ENCODE measurements at places on chromosomes 13 and 19.

DNA sequence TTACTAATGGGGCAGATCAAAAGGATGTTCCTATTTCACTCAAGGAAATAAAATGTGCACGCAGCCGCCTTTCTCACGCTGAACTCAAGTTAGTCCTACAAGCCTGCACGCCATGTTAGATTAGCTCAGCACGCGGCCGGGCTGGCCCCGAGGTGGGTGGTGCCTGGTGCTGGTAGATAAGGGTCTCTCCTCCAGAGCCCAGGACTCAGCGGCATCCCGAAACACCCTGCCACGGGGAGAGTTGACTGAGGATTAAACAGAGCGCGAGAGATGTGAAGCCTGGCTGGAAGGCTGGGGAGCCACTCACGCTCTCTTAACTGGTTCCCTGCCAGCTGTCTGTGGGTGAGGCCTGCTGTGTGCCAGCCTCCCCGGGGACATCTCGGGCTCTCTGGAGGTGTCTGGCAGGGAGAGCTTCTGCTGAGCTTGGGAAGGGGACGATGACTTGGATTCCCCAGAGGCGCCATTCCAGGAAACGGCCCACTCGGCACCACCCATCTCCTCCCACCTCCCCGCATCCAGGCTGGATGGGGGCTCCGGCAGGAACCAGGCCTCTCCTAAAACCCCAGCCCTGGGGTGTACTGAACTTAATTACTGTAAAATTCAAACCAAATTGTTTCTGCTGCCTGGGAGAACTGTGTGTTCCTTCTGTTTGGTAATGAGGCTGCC lies 122.2 kb downstream of the KDM4B start:
- DNase-seq: peak; percentile 66

DNA sequence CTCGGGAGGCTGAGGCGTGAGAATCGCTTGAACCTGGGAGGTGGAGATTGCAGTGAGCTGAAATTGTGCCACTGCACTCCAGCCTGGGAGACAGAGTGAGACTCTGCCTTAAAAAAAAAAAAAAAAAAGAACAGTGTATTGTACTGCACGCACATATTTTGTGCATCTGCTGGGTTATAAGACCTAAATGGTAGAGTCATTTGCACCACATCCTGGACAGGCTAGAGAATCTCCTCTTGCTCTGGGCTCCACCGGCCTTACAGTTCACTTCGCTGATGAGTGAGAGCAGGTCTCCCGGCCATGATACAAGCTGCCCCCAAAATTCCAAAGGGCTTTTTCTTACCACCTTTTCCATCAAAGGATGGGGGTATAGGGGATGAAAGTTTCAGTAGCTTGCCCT lies 7.2 kb upstream of the SAE1 start:
- DNase-seq: no peak

DNA sequence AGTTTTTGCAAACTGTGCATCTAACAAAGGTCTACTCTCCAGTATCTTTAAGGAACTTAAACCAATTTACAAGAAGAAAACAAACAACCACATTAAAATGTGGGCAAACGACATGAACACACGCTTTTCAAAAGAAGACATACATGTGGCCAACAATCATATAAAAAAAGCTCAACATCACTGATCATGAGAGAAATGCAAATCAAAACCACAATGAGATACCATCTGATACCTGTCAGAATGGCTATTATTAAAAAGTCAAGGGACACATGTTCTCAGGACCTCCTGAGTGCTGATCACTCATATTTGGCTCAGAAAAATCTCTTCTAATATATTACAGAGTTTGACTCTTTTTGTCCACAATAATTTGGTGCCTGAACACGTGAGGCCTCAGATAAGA lies 14.2 kb upstream of the LILRB1 start:
- no peak for DNase-seq

DNA sequence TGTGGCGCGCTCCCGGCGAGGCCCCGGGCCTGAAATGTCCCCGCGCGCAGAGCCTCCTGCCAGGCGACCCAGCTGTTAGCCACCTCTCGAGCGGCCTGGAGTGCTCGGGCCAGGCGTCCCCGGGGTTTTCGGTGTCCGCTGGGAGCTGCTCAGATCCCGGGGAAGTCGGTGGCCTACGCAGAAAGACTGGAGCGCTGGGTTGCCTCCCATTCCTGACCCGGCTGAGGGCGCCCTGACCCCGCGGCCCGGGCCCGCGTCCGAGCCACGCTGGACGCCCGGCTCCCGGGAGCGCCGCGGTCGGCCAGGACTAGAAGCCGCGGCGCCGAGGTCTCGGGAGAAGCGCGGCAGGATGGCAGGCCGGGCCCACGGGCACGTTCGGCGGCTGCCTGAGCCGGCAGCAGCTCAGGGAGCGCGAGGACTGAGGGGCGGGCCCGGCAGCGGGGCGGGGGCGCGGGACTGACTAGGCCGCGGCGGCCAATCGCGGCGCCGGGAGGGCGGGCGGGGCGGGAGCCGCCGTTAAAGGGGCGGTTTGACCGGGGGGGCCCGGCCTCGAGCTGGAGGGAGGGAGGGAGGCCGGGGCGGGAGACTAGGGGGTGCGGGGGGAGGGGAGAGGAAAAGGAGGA lies 1.3 kb upstream of the ZIC2 start:
- peak; percentile 68 for DNase-seq

DNA sequence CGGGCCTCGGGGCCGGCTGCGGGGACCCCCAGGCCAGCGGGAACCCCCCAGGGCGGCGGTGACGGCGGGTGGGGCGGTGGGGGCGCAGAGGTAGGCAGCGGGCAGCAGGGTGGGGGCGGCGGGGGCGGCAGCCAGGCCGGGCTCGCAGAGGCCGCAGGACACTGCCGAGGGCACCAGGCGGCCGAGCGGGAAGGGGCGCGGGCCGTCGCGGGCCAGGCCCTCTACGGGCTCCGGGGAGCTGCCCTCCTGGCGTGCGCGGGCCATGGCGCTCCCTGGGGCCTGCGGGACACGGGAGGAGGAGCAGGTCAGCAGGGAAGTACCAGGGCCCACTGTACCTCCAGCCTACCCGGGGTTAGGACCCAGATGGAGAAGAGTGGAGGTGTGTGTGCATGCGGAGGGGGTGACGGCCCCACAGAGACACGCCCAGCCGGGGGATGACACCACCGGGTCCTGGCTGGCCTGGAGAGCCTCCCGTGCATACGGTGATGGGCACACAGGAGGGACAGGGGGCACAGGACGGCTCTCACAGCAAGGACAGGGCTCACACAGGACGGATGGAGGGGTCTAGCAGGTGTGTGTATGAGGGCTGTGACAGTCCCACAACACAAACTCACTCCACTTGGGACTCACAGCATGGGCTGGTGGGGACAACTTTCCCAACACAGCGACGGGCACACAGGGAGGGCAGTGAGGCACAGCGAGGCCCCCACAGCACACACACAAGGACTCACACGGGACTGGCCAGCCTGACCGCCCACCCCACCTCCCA lies 2.6 kb downstream of the BBC3 start:
- DNase-seq: peak; percentile 54

DNA sequence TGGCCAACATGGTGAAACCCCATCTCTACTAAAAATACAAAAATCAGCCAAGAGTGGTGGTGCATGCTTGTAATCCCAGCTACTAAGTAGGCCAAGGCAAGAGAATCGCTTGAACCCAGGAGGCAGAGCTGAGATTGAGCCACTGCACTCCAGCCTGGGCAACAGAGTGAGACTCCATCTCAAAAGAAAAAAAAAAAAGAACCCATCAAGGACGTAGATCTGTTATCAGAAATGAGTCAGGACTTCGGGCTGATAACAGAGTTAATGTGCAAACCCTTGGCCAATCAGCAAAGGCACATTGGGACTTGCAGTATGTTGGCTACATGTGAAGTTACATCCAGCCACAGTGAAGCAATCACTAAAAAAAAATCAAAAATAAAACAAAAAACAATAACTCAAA lies 4.8 kb upstream of the LGALS7B start:
- no peak for DNase-seq
